ENCODE measurements at places on chromosomes 2 and 18. TPM values are rescaled to one million over a fixed set of nuclear protein-coding genes. Genes with fewer than 3 reads are reported as not detected.

The TBC1D8 gene
- total RNA-seq = 0.87 TPM

The CYTIP gene
- 206 TPM for total RNA-seq

The GULP1 gene
- not detected for total RNA-seq

The CFAP53 gene
- total RNA-seq = 0.51 TPM

The DES gene
- not detected for total RNA-seq

- no peaks in the 10 kb centered on the region for H3K27me3 ChIP-seq
- peak overlapping the region; percentile 44 for H3K4me3 ChIP-seq
- peak overlapping the region; percentile 73 for H3K27ac ChIP-seq
- no peak for DNase-seq
- peaks cover 51% of the 10 kb centered on the region for H3K4me1 ChIP-seq
- peaks cover 11% of the 10 kb centered on the region for H3K36me3 ChIP-seq
Observed at GRCh38 chr2:156339110-156339847, 6.8 kb upstream of the NR4A2 start.

- peak overlapping the region; percentile 75 for H3K4me3 ChIP-seq
- H3K27ac ChIP-seq = peak overlapping the region; percentile 62
- peaks cover 18% of the 10 kb centered on the region for H3K4me1 ChIP-seq
- peaks cover 6% of the 10 kb centered on the region for H3K27me3 ChIP-seq
Observed at GRCh38 chr2:42812899-42813479, 20.6 kb upstream of the HAAO start.

GRCh38 chr2:43228321-43228751 is 1.9 kb upstream of the ZFP36L2 start:
- peaks cover 20% of the 10 kb centered on the region for H3K4me1 ChIP-seq
- no peaks in the 10 kb centered on the region for H3K27me3 ChIP-seq
- DNase-seq = no peak
- H3K36me3 ChIP-seq = peaks cover 41% of the 10 kb centered on the region

DNA sequence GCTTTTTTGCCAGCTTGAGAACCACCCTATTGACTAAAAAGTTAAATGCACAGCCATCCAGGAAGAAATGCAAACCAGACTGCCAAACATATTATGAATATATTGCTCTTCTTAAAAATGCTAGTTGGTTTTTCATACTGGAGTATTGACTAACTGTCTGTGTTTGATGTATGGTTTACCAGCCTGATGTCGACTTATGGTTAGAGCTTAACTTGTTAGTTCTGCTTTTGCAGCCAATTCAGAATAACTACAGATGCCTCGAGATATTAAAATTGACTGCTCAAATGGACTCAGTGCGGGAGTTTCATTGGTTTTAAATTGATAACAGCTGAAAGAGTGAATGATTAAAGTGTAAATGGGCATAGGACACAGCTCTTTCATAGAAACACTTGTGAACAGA is 369.8 kb downstream of the ARHGAP15 start:
- H3K27ac ChIP-seq = no peak overlapping the region
- peaks cover 34% of the 10 kb centered on the region for H3K36me3 ChIP-seq
- H3K27me3 ChIP-seq = no peaks in the 10 kb centered on the region
- H3K4me3 ChIP-seq = no peak overlapping the region
- H3K4me1 ChIP-seq = peaks cover 3% of the 10 kb centered on the region

GRCh38 chr2:109535217-109535946 is 78.4 kb downstream of the SEPTIN10 start:
- H3K27me3 ChIP-seq = peaks cover 22% of the 10 kb centered on the region
- no peaks in the 10 kb centered on the region for H3K4me1 ChIP-seq
- H3K4me3 ChIP-seq = no peak overlapping the region
- H3K27ac ChIP-seq = no peak overlapping the region

- no peak within 1 kb of the TSS for H3K27ac ChIP-seq
- peaks cover 68% of the 10 kb centered on the region for H3K27me3 ChIP-seq
- H3K4me1 ChIP-seq = peaks cover 15% of the 10 kb centered on the region
- peaks cover 5% of the 10 kb centered on the region for H3K36me3 ChIP-seq
Observed at GRCh38 chr2:86337244-86337835, at the start of gene REEP1. REEP1 (minus strand) TSS chr2:86337626; CDS start chr2:86337510, 116 bp downstream.
